ENCODE measurements at places on chromosomes 1 and 21.

GRCh38 chr1:51569284-51570062 is 47.4 kb upstream of the OSBPL9 start:
- peak; percentile 89 for DNase-seq

DNA sequence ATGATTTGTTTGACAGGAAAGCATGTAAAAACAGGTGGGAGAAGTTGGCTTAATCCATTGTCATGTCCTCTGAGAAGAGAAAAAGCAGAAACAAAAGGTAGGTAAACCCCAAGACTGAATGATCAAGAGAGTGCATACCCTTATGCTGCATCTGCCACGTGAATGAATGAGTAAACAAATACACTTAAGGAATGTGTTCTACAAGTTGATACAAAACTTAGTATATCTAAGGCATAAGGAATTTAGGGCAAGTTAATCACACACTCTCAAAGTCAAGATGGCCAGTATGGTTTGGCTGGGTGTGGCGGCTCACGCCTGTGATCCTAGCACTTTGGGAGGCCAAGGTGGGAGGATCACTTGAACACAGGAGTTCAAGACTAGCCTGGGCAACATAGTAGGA is 34.2 kb downstream of the HMCN1 start:
- DNase-seq: no peak

GRCh38 chr1:239816081-239816782 is 275.5 kb upstream of the FMN2 start:
- peak; percentile 81 for DNase-seq

DNA sequence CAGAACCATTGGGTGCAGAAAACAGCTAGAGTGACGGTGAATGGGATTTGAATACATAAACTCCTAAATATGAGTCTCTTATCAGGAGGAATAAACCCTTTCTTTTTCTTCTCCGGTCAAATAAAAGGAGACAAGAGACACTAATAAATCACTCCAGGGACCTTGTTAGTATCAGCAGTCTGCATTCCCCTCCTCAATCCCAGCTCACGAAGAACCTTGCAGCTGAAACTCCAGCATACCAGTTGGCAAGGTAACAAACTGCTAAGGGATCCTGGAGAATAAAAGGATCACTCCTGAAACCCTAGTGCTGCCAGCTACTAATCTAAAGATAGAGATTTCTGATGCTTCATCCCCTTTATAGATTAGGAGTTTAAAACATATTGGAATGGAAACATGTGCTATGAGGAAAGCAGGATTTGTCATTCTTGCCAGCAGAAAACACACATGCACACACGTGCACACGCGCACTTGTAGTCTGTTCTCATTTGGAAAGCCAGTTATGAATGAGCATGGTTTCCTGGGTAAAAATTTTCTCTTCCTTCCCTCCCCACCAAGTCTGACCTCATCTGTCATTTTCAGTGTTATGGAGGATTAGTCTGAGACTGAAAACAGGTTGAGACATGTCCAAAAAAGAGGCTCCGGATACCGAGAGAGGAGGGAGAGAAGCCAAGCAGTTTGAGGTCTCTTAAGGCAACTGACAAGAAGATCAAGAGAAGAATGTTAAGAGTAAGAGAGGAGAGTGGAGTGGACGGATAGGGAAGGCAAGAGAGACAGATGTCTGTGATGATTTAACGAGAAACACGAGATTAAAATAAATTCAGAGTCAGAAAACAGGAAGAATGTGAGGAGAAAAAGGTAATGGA is 10.9 kb downstream of the IER5 start:
- no peak for DNase-seq

DNA sequence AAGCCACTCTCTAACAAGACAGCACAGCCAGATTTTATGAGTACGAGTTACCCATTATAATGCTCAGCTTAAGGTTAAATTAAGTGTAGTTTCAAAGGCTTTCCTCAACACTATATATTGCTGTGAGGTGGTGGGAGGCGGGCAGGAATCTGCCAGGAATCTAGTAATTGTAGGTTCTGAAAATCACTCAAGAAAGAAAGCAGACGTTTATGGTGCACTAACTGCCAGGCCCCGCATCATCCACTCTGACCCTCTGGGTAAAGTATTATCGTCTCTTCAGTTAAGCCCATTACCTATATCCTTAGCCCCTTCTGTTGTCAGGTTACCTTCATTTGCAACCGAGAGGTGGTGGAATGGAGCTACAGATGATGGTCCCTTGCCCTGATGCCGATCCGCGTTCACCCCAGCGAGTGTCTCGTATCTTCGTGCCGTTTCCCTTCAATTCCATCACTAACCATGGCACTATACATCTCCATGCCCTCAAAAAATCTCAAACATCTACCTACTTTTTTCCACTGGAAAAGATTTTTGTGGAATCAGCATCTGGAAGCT is 12.4 kb downstream of the HMGN1 start:
- no peak for DNase-seq

- DNase-seq: no peak
Observed at GRCh38 chr1:1989789-1990188, 13.8 kb downstream of the CFAP74 start.

- DNase-seq: no peak
Observed at GRCh38 chr1:55888685-55889317, 673.6 kb upstream of the USP24 start.

GRCh38 chr1:88519156-88519555 is 164.9 kb upstream of the PKN2 start:
- DNase-seq: no peak

DNA sequence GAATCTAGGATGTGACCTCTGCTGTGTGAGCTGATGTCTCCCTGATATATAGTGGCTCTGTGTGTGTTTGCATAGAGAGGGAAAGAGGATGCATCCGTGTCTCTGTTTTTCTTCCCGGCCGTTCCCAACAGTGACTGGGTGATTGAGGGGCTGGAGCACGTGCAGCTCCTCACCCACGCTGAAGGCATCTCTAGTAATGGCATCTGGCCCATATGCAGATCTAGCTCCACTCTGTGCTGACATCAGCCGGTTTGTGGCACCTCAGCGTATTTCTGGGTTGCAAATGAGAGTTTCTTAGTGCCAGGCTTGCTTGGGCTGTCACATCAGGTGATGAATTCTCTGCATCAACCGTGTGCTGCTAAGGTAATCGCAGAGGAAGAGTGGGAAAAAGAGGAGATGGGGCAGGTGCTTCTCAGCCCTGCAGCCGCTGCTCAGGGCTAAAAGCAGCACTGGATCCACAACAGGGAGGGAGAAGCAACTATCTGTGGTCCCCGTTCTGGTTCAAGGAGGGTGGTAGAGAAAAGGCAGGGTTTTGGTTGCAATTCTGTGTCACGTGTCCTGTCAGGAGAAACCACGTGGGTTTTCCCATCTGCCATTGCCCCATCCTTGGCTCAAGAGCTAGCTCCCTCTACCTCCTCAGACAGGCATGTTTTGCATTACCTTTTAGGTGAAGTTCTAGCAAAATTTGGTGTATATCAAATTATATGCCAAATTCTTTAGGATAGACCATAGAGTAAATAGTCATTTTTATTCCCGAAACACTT is 282.9 kb downstream of the PBX1 start:
- no peak for DNase-seq

DNA sequence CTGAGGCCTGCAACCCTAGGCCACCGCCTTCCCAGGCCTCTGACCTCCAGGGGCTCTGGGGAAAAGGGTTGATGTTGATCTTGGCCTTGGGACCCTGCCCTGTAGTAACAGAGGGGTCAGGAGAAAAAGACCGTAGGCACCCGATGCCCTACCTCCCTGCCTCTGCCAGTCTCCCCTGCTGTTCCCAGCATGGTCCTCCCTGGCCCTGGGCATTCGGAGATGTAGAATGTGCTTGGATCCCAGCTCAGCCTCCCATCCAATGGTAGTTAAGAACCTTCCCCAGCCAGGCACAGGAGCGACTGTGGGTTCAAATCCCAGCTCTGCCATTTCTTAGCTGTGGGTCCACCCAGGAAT is 72.0 kb upstream of the TARDBP start:
- DNase-seq: no peak

All from kidney glomerular epithelial cell (primary cell).